ENCODE measurements at places on chromosomes 4 and X.

DNA sequence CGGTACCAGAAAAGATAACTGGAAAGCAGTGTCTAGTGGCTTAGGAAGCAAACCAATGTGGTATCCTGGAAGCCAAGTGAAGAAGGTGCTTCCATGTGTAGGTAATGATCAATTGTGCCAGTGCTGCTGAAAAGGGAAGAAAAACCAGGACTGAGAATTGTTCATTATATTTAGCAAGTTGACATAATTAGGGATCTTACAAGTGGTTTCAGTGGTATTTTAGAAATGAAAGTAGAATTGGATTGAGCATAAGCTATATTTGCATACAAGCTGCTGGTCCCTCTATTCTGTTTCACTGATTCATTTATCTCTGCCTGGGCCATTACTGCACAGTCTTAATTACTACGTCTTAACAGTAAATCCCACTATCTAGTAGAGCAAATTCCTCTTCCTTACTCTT is 32.3 kb downstream of the PRDM8 start:
- DNase-seq: no peak

GRCh38 chr4:130028552-130028951 is 932.6 kb downstream of the C4orf33 start:
- peak; percentile 93 for DNase-seq

DNA sequence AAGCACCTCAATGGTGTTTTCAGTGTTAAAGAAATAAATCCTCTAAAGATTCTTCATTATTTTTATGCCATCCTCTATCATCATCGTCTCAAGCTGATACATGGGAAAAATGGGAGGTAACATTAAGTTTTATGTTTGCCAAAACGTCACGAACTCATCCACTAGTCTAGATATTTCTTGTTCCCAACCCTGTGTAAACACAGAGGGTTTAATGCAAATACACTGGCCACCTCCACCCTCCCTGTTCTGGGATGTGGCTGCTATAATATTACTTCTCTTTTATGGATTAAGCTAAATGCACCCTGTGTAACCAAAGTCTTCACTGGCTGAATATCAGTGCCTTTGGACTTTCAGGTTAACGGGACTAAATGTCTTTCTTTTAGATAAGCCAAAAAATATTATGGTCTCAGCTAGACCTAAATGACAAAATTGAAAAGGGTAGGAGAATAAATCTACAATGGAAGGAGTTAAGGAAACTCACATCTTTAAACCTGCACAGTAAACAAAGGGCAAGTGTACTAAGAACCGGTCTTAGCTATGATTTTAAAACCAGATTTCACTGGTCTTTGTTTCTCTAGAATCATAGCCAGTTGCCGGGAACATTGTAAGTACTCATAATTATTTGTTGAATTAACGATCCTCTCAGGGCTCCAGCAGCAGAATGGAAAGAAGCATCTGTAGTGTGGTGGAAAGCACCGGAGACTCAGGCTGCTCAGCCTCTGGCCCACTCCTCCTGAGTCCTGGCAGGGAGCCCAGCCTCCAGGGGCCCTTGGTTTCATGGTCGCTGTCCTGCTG is 103.5 kb upstream of the NOCT start:
- no peak for DNase-seq

- no peak for DNase-seq
These were observed 89.9 kb upstream of the PRKX start for GRCh38 chrX:3803305-3803704.

- DNase-seq: no peak
These were observed 53.7 kb downstream of the CHM start for GRCh38 chrX:85993539-85994197.

DNA sequence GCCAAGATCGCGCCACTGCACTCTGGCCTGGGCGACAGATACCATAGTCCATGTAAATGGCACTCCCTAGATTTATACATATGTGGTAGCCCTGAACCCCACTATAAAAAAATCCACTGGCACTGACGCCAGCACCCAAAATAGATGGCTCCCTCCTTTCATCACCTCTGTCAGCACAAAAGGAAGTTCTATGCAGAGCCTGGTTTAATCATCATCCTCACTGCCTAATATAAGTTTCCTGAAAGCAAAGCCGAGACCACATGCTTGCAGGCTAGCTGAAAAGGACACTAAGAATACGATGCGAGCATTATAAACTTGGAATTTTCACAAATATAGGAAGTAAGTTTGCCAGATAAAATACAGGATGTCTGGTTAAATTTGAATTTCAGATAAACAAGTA is 27.5 kb upstream of the DOCK11 start:
- no peak for DNase-seq

GRCh38 chrX:7987160-7988012 is 60.2 kb upstream of the PNPLA4 start:
- peak; percentile 11 for DNase-seq

- no peak for DNase-seq
These were observed 65.4 kb downstream of the ANKRD17 start for GRCh38 chr4:73193155-73193554.

GRCh38 chr4:137749466-137749865 is 217.2 kb upstream of the PCDH18 start:
- no peak for DNase-seq

DNA sequence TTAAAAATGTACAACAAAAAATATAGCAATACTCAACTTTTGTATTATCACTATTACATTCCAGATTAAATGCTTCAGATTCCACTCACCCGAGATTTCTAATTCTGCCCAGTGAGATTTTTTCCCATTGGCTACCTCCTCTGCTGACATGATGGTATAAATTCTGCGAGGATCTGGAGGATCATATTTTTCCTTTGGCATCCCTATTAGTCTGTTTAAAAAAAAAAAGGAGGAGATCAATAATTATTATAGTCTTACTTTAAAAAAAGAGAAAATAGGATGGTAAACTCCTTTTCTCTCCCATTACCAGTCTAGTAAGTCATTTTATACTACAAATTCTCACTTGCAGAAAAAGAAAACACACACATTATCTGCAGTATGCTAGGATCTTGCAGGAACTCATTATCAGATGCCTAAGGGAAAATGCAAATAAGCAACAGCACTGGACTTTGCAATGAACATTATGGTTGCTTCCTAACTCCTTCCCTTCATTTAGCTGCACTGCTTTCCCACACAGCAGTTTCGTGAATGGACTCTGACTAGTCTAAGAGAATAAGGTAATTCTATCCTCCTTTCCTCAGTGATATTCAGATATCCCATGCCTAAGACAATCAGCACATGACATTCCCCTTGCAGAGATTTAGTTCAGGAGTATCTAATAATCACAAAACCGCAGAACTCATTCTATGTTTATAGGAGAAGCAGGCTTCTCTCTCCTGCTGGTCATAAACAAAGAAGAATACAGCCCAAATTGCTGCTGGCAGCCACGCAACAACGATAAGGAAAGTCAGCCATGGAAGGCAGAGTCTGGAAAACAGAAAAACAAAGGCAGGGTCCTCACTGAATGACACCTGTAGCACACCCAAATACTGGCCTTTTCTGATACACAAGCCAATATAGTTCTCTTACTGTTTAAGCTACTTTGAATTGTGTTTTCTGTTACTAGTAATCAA is 42.7 kb downstream of the CNOT6L start:
- no peak for DNase-seq

- no peak for DNase-seq
These were observed 13.8 kb upstream of the SH3TC1 start for GRCh38 chr4:8185295-8185694.

DNA sequence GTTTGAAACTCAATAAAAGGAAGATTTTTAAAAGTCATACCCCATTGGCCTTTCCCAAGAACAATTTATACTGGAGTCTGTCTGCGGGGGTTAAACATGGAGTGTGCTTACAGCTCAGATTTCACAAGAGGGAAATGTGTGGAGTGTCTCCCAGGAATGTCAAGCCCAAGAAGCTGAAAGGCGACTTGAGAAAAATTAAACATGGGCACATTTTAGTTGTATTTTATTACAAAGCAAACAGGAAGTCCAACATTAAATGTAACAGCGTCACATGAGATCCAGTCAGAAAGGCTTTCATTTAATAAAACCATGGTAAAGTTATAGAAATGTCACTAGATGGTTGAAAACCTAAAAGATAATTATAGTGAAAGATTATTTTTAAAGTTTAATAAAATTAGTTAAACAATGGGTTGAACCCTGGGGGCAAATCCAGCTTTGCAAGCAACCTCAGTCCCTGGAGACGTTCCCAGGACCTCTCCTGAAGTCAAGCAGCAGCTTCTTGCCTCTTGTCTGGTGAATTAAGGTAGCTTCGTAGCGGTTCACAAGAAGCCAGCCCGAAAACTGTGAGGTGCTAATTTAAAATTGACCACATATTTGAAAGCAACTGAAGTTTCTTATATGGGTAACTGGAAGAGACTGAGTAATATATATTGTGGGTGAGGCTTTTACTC is 168.4 kb upstream of the EDNRA start:
- DNase-seq: no peak

- no peak for DNase-seq
These were observed 275.8 kb upstream of the CPEB2 start for GRCh38 chr4:14726441-14726840.

DNA sequence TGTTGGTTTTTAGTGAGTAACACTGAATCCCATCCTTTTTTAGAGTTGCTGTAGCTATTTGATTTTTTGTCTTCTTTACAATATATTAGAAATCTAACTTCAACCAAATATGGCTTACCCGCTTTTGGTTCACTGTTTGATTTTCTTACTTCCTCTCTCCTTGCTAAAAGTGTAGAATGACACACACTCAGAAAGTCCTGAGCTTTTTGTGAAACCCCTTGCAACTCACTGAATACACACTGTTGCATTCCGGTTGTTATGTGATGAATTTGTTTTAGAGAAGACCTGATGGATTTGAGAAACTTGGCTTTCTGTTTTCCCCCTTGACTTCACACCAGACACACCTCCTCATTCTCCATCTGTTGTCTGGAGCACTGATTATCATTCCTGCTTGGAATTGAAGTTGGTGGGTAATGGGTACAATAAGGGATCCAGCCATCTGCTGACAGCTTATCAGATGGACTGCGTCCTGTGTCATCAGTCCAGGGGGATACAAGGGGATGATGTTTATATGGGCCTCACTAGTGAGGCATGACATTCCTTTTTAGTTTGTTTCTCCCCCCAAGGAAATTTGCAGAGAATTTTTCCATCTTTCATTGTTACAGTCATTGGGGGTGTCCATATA is 5.2 kb downstream of the TMEM164 start:
- no peak for DNase-seq

DNA sequence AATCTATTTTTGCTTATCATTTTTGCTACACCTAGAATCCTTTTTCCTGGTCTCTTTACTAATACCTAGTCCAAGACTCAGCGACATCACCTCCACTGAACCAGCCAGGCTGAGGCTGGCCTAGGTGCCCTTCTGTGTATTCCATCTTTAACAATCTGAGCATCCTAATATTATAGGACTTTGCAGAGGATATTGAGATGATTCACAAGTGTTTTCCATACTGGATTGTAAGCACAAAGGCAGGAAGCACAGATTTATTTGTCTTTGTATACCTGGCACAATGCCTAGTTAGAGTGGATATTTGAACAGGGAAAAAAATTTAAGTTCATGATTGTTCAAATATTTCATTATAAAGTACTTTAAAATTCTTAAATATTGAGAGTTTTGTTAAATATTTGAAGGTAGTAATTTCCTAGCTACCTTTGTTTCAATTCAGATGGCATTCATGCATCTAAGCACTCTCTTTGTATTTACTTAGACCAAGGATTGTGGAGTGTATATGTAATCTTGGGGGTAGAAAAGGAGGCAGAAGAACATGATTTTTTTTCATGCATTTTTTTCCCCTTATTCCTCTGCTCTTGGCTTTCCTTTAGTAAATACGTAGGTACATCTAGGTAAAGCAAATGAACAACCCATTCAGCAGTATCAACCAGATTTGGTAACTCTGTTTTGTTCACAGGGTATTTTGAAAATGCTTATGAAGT is 18.4 kb downstream of the SMARCA5 start:
- DNase-seq: no peak

DNA sequence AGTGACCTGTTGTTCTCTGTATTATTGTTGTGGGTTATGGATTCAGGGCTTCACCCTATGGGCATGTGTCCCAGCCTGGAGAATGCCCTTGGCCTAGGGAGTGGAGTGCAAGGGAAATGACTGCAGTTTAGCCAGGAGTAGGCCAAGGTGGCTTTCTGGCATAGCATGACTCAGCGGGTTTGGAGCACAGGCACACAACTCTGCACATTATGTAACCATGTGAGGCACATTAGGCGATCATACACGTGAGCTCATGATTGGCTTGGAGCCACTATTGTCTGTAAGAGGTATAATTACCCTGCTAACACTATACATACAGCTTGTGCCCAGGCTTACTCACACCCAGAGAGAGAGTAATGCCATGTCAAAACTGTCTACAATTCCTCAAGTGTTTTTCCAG is 35.1 kb upstream of the TACR3 start:
- DNase-seq: no peak

GRCh38 chr4:184415071-184415470 is 59.3 kb downstream of the IRF2 start:
- no peak for DNase-seq

DNA sequence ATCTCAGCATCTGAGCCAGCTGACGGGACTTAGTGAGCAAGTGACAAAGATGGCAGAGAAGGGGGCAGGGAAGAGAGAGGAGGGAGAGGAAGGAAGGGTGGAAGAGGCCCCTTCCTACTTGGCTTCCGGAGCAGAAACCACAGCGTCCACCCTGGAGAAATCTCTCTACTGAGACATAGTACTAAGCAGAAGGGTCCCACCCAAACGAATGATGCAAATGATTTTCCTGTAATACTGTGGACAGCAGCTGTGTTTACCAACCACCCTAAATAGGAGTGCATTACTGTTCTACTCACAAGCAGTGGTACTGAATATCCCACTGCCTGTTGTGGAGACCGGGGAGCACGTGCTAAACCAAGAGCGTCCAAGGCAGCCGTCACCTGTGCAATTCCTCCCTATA is 29.4 kb downstream of the DTHD1 start:
- peak; percentile 93 for DNase-seq

- DNase-seq: no peak
These were observed 56.7 kb upstream of the SLC7A11 start for GRCh38 chr4:138298866-138299265.

DNA sequence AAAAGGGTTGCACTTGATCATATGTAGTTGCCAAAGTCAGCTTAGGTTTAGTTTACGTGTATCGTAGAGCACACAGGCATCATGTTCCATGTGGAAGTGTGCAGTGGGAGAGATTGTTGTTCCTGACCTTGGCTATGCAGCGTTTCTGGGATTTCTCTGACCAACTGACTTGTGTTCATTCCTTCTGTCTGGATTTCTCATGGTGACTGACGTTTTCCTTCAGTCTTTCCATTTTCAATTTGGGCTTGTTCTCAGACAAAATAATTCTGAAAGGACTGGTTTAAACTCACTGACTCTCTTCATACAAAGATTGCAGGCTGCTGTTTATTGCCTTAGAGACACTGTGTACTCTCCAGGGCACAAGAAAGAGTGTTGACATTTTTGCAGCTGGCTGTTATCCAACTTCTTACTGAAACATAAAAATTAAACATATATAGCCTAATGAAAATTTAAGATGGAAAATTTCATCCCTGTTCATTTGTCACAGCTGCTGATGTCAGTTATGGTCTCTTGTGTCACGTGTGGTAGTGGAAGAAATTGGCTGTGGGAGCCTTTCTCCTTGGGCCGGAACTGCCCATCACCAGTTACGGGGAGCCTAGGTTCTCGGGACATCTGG is 95.4 kb downstream of the TNIP2 start:
- DNase-seq: no peak

- no peak for DNase-seq
These were observed 20.6 kb downstream of the ATP10D start for GRCh38 chr4:47505666-47506065.

Measured in KBM-7 (cell line).